Stimulated activated CD8-positive, alpha-beta memory T cell treated with anti-CD3 and anti-CD28 coated beads, Interleukin-2, amount 100 ng/mL, for 1 hour (primary cell): ENCODE measurements at places on chromosomes 7 and 10.

- no peak for DNase-seq
Observed at GRCh38 chr10:25565570-25565969, 368.5 kb upstream of the MYO3A start.

DNA sequence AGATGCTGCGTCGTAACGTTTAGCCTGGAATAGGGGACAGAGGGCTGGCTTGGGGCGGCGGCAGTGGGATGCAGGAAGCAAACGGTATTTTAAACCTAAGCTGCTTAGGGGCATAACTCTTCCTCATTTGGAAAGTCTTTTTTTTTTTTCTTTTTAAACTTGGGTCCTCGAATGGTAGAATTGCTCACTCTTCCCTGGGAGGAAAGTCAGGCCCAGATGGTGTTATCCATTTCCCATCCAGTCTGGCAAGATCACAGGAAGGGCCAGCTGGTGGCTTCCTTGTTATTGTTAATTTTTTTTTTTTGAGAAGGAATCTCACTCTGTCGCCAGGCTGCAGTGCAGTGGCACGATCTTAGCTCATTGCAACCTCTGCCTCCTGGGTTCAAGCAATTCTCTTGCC is 56.6 kb downstream of the TMEM209 start:
- no peak for DNase-seq

- DNase-seq, result no peak
Observed at GRCh38 chr7:95636140-95636940, 40.0 kb upstream of the PDK4 start.

GRCh38 chr10:61376908-61377368 is 76.2 kb downstream of the TMEM26 start:
- no peak for DNase-seq

DNA sequence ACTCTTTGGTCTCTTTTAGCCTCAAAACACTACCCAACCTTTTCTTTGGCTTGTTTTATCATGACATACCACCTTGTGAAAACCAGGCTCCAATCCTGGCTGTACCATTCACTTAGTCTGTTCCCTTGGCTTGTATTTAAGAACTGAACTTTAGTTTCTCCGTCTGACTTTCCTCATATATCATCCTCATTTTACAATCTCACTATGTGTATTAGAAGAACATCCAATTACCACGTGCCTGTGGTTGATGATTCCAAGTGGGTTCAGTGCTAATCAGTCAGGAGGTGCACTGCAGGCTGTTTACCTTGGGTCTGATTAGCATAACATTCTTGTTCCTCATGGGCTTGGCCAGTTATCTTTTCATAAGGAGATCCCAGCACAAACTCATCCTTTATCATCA is 144.8 kb upstream of the KLF14 start:
- no peak for DNase-seq

DNA sequence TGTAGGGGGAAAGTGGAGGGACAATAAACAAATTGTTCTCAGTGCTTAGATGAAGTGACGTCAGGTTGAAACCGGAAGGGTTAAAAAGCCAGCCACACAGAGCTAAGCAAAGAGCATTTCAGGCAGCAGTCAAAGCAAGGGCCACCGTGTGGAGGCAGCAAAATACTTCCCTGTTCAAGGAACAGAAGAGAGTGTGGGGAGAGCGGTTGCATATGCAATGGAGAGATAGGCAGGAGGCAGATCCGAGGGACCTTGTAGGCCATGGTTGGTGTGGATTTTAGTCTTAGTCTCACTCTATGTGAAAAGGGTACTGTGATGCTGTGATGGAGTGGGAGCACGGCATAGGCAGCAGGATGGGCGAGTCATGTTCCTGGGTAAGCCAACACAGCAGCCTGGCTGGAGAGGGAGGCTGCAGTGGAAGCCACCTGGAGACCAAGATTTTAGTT is 3.8 kb upstream of the STN1 start:
- no peak for DNase-seq

- DNase-seq, result no peak
Observed at GRCh38 chr10:132810141-132810806, 24.3 kb upstream of the NKX6-2 start.

DNA sequence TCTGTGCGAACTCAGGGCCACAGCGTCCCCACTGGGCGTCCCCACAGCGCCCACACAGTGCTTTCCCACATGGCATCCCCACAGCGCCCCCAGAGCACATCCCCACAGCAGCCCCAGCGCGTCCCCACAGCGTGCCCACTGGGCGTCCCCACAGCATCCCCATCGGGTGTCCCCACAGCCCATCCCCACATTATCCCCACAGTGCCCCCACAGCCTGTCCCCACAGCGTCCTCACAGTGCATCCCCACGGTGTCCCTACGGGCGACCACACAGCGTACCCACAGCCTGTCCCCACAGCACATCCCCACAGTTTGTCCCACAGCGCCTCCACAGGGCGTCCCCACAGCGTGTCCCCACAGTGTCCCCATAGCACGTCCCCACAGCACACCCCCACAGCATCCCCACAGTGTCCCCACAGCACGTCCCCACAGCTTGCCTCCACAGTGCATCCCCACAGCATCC is 131.6 kb downstream of the ACTR3B start:
- DNase-seq, result no peak

GRCh38 chr10:15813415-15813814 is 46.9 kb downstream of the MINDY3 start:
- no peak for DNase-seq

- DNase-seq, result no peak
Observed at GRCh38 chr10:118729200-118729599, 25.6 kb downstream of the CACUL1 start.

GRCh38 chr10:117762819-117763172 is 220.2 kb downstream of the EMX2 start:
- DNase-seq, result no peak

- DNase-seq, result no peak
Observed at GRCh38 chr10:7199152-7199760, 211.6 kb downstream of the SFMBT2 start.

- DNase-seq, result no peak
Observed at GRCh38 chr7:34155220-34155908, 250.0 kb downstream of the BMPER start.

DNA sequence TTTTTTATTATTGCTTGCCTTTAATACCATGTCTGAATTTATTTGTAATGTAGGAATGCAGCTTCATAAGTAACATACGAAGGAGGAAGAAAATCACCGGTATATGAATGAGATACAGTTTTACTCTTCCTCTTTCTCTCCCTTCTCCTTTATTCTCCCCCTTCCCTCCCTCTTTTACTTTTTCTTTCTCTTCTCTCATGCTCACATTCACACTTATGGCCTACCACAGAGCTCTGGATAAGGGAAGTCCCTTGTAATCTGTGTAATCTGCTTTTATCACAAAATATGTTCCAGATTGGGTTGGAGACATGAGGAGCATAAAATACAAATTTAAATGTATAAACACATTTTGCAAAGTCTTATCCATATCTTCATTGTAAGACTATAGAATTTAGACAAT is 59.4 kb downstream of the MDFIC start:
- DNase-seq, result no peak

- no peak for DNase-seq
Observed at GRCh38 chr7:18572154-18572553, 76.6 kb downstream of the HDAC9 start.

DNA sequence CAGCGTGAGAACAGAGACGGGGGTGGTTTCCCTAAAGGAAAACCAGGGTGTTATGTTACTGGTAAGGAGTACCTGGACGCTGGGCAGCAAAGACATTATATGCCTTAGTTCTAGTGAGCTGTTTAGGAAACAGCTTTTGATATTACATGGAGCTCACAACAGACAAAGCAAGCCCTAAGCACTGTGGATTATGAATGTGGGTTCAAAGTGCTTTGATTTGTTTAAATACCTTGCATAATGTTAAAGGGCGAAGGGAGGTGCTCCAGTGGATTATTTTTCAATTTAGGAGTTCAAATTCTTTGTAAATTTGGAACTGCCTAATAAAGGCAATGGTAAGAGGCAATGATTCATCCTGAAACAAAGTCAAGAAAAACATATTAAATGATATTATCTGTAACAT is 13.8 kb downstream of the WNT16 start:
- DNase-seq, result no peak

DNA sequence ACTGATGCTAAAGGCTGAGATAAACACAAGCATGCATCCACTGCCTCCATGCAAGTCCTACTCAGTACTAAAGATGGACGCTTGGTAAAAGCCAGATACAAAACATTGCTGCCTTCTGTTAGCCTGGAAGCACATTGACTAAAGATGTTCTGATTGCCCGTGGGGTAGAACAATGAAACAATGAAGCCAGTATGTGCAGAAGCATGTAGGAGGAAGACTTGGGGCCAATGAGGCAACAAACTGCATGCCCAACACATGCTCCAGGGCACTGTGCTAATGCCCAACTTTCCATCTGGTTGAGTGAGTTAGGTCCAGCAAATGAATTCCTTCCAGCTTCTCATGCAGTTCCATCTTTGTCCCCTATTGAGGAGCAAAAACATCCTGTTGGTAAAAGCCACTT is 1245.5 kb downstream of the GATA3 start:
- DNase-seq, result no peak

GRCh38 chr7:134804854-134805253 is 25.4 kb downstream of the CALD1 start:
- DNase-seq, result no peak

DNA sequence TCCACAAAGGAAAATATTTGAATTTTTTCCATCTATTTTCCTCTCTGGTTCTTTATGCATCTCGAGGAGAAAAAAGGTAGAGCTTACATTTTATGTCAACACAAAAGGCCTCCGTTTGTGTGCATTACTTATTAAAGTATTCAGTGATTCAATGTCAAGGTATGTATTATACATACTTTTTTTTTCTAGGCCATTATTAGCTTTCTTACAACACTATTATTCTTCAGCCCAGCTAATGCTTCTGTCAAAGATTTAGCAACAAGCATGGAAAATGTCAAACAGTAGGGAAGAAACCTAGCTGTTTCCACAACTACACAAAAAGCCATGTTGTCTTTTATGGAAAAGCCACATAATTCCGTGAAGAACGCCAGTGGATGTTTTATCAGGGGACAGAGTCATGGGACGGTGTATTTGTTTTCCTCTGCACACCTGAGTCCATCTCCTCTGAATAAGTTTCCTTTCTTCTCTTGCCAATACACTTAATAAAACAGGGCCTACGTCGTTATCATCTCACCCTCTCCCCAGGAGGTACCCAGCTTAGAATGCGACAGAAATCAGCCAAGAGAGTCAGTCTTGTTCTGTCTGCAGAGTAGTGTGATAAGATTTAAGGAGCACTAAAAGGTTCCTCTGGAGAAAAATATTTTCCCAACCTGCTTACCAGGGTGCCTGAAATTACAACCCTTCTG is 209.7 kb upstream of the AUTS2 start:
- no peak for DNase-seq

- no peak for DNase-seq
Observed at GRCh38 chr7:101533103-101533465, 96.0 kb downstream of the MYL10 start.

GRCh38 chr7:2403014-2403717 is at the start of gene CHST12:
Gene CHST12 (plus strand): TSS chr7:2403611. CDS start chr7:2432640, 29,029 bp downstream.
- peak; percentile 91 for DNase-seq

GRCh38 chr7:157470017-157470322 is 133.2 kb downstream of the DNAJB6 start:
- no peak for DNase-seq

GRCh38 chr10:79125092-79125491 is 56.3 kb downstream of the ZMIZ1 start:
- DNase-seq, result no peak

DNA sequence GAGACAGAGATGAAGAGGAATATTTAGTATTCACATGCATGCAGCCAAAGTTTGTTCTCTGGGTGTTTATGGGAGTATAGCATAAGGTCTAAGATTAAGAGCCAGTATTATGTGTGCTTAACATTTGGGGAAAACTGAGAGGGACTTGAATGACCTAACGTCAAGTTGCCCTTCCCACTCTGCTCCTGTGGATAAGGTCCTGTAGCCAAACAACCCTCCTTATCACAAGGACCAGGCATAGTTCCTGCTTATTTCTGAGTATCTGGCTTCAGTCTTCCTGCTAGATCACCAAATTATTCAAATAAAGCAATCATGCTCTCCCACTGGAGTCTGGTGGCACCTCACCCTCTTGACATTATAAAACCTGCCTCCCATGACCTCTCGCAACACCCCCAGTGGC is 137.9 kb upstream of the SEMA3E start:
- no peak for DNase-seq

GRCh38 chr10:130507461-130507860 is 371.3 kb downstream of the GLRX3 start:
- no peak for DNase-seq

GRCh38 chr10:29608062-29608461 is 26.7 kb downstream of the SVIL start:
- DNase-seq, result no peak

GRCh38 chr7:134089446-134089845 is 37.7 kb upstream of the LRGUK start:
- no peak for DNase-seq

GRCh38 chr7:100174582-100174981 is 2.6 kb downstream of the GPC2 start:
- DNase-seq, result no peak

DNA sequence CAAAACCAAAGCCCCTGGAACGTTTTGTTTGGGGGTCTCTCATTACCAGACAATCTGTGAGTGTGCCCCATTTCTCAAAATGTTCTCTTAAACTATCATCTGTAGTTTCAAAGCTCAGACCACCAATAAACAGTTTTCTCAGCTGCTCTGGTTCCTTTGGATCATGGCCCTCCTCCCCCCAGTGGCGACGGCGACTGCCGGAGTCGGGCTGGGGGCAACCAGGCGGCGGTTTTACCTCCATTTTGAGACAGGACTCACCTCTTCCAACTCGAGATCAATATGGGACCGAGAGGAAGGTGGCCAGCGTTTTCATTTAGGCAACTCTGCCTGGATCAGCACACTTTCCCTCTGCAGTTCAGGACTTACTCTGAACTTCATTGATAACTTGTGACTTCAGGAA is 141.5 kb upstream of the ZNF32 start:
- DNase-seq, result no peak

- DNase-seq, result no peak
Observed at GRCh38 chr7:111690364-111691111, 128.2 kb upstream of the IMMP2L start.

DNA sequence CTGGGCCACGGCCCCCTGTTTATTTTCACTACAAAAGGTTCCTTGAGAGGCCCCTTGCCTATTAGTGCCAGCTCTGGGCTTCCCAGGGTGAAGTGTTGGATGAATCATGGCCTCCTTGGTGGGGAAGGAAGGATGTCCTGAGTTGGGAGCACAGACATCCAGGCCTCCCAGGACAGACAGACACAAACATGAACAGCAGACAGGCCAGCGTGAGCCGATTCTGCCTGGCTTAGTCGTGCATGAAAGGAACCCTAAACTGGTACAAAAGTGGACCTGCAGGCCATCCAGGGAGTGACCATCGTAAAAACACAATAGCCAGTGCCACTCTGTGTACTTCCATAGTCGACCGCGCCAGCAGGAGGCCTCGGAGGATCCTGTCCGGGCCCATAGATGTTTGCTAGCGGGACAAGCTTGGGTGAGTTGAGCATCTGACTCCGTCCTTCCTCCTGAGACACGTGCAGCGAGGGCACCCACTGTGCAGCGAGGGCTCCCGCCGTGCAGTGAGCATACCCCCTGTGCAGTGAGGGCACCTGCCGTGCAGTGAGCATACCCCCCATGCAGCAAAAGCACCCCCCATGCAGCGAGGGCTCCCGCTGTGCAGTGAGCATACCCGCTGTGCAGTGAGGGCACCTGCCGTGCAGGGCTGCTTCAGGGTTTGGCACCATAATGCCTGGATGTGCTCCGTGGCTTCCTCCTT is 51.3 kb upstream of the PRKAR1B start:
- no peak for DNase-seq

- no peak for DNase-seq
Observed at GRCh38 chr7:66950311-66950710, 29.3 kb downstream of the TMEM248 start.
